ENCODE measurements at places on chromosomes 11 and 22.

GRCh38 chr11:18371279-18371678, 23.1 kb upstream of the LDHA start:
- no peak for DNase-seq

DNA sequence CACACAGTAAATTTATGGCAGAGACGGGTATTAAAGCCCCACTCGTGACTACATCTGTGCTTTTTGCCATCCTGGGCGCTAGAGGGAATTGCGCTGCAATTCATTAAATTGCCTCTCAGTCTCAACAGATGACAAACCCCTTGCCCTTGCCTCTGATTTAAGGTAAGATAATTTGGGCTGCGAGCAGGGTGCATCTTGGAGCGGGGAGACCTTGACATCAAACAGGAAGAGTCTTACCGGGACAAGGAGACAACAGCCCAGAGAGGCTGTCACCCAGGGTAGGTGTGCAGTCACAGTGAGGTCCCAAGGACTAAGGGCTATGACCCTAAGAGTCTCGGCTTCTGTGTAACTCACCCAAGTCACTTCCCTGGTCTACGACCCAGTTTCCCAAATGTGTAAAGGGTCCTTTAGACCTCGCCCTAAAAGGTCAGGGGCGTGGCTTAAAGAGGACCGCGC, 449 bp upstream of the TOM1 start:
- peak; percentile 19 for DNase-seq

GRCh38 chr11:88579466-88579865, 241.9 kb upstream of the CTSC start:
- no peak for DNase-seq

GRCh38 chr11:76033699-76034098, 172.6 kb downstream of the WNT11 start:
- no peak for DNase-seq

GRCh38 chr22:27748751-27749191, 52.8 kb downstream of the MN1 start:
- peak; percentile 46 for DNase-seq

GRCh38 chr11:72621008-72621610, 53.1 kb downstream of the PDE2A start:
- no peak for DNase-seq
